ENCODE measurements at places on chromosomes 7 and 10. TPM values are rescaled to one million over a fixed set of nuclear protein-coding genes. Genes with fewer than 3 reads are reported as not detected.

GRCh38 chr7:130127821-130128317 is 57.5 kb downstream of the KLHDC10 start:
- DNase-seq: peak; percentile 24

- no peak for DNase-seq
Measured at GRCh38 chr10:83375274-83375673, 764.0 kb upstream of the GHITM start.

FAM25G gene
- polyA plus RNA-seq: not detected

GRCh38 chr7:32042900-32043299 is 27.3 kb downstream of the PDE1C start:
- no peak for DNase-seq

- DNase-seq: no peak
Measured at GRCh38 chr7:143329471-143330170, 13.7 kb downstream of the CLCN1 start.

MYPN gene
- polyA plus RNA-seq: 9.7 TPM

GRCh38 chr7:98934267-98934666 is 55.9 kb downstream of the TRRAP start:
- no peak for DNase-seq

DNA sequence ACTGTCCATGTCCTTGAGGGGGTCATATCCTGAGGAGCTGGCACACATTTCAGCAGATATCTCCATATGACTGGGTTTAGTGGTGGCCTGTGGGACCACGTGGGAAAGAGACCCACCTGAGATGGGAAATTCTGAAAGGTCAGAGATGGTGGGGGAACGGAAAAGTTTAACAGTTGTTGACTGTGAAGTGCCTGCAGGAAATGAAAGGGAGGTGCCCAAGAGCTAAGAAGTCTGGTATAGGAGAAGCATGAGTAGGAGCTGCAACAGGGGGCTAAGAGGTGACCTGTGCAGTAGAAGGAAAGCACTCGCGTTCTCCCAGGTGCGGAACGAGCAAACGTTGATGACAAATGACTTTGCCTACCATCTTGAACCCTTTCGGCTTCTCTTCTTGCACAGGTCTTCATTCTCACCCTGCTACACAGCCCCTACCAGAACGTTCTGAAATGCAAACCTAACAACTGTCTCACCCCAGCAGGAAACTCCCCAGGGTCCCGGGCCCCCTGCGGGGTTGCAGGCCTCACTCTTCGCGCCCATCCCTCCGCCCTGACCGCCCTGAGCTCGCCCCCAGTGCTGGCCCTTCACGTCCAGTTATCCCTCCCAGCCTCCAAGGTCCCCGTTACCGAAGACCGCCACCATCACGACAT is 9.8 kb upstream of the FXYD4 start:
- DNase-seq: no peak

DNA sequence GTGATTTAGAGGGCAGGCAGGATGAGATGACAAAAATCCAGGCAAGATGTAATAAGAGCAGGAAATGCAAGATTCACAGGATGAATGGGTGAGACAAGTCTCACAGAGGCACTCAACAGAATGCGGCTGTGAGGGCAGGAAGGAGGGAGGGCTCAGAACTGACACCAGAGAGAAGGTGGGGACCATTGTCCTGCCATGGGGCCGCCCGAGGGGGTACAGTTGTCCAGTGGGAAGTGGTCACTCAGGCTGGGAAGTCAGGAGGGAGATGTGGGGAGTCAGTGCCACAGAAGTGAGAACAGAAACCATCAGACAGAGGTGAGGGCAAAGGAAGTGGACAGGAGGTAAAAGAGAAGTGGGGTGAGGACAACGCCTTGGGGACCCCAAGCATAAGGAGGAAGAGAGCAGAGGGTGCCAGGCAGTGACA is 8.9 kb downstream of the HIP1 start:
- no peak for DNase-seq

AKR1C1 gene
- polyA plus RNA-seq: 4.2 TPM

VIPR2 gene
- not detected for polyA plus RNA-seq

WASHC2C gene
- 19.4 TPM for polyA plus RNA-seq

GTF2IRD1 gene
- 23.8 TPM for polyA plus RNA-seq

GRCh38 chr7:50504646-50505546 is 54.7 kb upstream of the FIGNL1 start:
- DNase-seq: no peak
